Esophagus mucosa (tissue), 1 donor: ENCODE measurements at places on chromosomes 2 and 18.

DNA sequence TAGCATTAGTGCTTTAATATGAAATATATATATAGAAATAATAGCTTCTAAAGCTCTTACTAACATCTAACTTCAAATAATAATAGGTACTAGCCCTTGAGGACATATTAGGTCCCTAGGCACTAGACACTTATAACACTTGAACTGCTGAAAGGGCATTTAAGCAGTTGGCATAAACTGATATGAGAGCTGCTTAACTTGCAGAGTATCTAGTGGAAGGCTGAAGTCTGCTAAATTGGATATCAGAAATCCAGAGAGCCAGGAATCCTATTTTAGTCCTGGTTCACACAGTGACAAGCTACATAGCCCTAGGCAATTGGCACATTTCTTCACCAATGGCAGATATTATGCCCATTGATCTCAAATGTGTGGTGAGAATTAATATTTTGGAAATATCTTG lies 326.9 kb upstream of the UBE2E3 start:
- no peak for ATAC-seq

GRCh38 chr2:108621087-108621559 lies 86.9 kb downstream of the LIMS1 start:
- peak; percentile 95 for ATAC-seq

DNA sequence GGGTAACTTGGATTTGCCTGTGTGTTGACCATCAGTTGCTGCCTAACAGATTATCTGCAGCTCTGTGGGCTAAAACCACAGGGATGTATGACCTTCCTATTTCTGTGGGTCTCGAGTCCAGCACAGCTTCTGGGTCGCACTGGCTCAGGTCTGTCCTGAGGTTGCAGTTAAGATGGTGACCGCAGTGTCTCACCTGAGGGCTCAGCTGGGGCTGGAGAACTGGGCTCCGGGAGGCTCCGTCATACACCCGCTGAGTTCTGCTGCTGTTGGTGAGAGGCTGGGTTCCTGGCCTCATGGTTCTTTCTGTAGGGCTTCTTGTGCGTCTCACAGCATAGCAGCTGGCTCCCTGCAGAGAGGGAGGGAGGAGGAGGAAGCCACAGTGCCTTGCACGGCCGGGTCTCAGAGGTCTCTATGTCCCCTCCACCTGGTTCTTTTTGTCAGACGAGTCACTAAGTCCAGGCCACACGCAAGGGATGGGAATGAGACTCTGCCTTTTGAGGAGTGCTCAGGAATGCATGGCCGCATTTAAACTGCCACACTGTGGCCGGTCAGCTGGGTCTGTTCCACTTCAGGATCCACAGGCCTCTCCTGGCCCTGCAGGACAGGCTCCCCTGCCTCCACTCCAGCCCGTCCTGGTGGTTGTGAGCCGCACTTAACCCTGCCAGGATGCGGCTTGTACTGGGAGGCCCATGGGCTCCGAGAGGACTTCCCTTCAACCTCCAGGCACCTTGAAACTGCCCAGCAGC lies 67.2 kb downstream of the ADI1 start:
- no peak for ATAC-seq

DNA sequence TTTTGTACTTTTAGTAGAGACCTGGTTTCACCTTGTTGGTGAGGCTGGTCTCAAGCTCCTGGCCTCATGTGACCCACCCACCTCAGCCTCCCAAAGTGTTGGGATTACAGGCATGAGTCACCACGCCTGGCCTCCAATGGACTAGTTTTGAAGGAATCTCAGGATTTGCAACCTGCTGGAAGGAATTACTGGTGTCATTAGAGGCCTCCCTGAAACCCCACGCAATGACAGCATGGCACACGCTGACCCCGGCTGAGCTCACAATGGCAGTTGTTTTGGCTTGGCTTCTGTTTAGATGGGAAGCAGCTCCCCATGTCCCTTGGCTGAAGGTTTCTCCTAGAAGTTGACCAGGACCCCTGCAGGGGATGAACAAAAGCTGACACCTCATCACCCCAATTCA lies 23.1 kb upstream of the COPS8 start:
- ATAC-seq, result no peak

DNA sequence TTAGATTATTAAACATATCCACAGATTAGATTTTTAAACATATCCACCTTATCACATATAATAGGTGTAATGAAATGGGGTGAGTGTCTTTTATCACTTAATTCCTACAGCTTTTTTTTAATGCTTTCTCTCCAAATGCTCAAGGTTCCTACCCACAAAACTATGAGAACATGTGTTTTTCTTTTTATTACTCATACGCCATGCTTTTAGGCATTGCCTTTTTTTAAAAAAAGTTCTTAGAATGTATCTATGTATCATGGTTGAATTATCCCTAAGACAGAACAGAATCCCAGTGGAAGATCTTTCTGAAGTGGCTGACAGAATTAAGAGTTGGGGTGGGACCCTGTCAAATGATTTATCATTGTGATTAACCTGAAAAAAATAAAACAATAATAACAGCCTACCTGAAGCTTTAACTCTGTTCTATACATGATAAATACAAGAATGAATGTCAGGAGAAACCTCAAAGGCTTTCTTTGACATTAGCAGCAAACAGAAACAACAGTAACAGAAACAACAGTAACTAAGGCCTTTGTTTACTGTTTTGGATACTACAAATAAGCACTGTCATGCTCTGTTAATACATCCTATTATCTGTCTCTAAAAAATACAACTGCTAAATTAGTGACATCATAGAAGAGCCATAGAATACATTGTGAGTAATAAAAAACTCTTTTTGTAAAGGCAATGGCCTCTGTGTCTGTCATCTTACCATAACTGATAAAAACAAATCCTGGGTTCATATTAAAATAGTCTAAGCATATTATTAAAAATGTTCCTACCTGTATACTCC lies 4.1 kb upstream of the ZNF397 start:
- ATAC-seq, result no peak

GRCh38 chr18:78981989-78982620 lies 2.5 kb downstream of the SALL3 start:
- ATAC-seq, result no peak

DNA sequence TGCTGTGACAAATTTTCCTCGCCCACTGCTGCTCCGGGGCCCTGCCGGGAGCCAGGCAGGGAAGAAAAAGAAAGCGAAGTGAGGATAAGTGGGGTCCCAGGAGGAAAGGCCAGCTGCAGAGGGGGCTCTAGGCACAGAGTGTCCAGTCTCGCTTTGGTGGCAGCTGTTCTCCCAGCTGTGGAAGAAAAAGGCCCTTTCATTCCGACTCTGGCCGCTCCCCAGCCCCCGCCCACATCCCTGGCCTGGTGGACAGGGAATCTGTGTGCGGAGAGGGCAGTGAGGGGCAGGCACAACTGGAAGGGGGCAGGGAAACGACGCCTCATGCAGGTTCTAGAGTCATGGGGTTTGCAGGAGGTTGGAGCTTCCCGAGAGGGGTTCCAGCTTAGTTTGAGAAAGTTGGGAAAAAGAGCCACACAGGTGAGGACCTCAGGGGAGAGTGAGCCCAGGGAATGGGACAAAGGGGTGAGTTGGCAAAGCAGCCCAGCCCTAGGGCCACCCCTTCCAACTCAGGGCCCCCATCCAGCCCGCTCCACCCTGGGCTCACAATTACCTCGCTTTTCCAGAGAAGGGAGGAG lies 1.8 kb downstream of the RTKN start:
- no peak for ATAC-seq

- ATAC-seq, result no peak
Observed at GRCh38 chr2:144237830-144238627, 281.9 kb downstream of the ZEB2 start.

DNA sequence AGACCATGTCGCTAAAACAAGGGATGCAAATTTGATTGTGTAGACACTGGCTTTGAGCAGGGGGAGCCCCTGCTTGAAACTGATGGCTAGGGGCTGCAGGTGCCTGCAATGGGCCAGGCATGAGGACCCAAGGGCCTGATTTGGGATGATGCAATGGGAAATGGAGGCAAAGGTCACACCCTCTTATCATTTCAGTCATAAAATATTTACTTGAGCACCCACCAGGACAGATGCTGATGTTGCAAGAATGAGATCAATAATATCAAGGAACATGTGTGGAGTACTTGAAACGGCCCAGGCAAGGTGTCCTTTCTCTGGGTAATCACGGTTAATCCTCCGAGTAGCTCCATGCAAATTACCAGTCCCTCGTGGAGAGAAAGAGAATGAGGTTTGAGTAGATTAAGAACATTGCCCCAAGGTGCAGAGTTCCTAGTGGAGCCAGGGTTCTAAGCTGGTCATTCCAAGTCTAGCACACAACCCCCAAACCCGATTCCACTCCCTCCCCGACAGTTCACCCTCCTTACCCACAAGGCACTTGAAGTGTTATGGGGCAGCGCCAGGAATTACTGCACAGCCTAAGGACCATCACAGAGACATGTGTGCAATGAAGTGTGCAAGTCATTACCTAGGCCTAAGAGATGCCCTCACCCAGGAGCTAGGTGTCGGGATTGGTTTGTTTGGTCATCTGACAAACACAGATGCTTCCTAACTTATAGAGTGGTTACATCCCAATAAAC lies 14.0 kb upstream of the TMBIM1 start:
- ATAC-seq, result no peak

- ATAC-seq, result peak; percentile 57
Observed at GRCh38 chr18:45412577-45412976, 202.7 kb upstream of the SLC14A2 start.

- no peak for ATAC-seq
Observed at GRCh38 chr2:12642859-12643258, 73.9 kb upstream of the TRIB2 start.

- no peak for ATAC-seq
Observed at GRCh38 chr2:26453421-26454329, 24.2 kb downstream of the OTOF start.
